Fibroblast of upper back skin (primary cell): ENCODE measurements at places on chromosomes 1 and 21.

DNA sequence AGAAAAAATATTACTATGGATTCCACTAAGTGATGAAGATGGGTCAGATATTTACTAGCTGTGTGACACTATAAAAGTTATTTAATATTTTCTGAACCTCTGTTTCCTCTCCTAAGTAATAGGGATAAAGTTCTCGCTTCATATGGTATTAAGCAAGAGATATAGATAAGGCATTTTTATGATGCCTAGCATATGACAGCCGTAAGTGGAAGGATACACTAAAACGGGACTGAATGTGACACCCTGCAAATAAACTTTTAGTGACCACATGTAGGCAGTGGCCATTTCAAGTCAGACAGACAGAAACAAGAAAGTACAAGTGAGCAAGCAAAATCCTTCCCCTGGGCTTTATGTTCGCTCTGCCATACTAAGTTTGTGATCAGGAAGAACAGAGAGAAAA lies 14.2 kb downstream of the GBP3 start:
- no peak for DNase-seq

DNA sequence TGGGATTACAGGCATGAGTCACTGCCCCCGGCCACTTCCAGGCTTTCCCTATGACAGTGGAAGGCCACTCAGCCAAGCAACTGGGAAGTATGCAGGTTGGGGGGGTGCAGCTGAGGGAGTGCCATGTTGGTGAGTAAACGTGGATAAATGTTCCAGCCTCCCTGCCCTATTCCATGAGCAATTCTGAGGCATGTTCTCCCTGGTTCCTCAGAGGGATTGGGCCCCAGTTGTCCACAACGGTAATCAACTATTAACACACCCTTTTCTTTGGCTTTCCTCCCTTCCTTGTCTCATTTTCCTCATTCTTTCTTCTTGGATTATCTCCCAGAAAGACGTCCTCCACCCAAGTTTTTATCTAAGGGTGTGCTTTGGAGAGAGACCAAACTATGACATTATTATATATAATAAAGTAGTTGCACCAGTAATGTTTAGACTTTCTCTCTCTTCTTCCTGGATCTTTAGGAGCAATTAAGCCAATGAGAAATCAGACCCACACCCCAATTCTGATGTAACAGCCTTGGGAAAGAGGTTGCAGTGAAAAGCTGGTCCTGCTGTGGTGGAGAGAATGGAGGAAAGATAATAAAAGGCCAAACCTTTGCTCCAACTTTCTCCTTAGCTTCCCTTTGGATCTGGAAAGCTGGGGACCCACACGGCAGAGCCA lies 6.8 kb upstream of the SLAMF9 start:
- DNase-seq, result peak; percentile 95

DNA sequence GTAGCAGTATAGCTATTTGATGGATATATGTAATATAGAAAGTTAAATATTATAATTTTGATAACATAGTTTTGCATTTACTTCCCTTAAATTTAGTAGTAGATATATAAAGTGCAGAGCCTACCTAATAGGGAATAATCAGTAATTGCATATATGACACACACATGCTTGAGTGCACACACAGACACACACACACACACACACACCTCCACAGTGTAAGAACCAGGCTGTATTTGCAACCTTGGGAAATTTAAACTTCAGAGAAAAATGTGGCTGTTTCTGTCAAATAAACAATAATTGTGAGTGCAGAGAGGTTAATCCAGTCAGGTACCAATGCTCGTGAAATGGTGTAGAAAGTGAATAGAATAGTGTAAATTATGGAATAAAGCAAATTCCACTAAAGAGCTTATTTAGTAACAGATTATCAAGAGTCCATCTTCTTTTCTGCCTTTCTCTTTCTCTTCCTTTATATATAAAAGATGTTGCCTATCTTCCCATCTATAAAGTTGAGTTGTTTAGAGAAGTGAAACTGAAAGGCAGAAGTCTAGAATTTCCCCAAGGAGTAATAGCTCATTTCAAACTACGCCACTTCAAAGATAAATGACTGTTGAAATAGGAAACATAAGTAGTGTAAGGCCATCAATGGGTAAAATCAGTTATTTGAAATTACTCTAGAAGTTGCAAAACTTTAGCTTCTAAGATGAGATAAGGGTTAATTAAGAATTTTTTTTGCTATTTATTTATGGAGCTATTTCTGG lies 273.7 kb downstream of the SRGAP2C start:
- DNase-seq, result peak; percentile 26

DNA sequence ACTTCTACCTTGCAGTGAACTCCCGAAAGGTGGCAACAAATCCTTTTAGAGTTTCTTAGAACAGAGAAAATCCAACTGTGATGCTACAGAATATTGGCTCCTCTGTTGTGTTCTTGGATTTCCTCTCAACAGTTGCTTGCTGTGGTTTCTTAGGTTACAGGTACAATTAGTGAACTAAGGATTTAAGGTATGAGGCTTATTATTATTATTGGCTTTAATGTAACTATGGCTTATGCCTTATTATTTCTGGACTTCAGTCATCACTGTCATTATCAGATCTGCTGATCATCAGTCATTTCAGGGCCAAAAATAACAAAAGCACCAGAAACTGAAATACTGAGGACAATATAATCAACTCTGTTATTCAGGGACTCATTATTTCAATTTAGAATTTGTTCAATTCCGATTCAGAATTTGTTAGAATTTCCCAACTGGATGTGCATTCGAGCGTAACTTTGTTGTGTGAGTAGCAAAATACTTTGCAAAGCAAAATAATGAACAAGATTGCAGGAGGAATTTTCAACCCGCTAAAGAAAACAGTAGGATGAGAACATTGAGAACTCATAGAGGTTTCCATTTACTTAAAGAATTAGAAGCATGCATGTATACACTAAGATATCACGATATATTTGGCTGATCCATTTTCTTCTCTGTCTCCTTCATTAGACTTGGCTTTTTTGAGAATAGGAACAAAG lies 65.5 kb upstream of the AK4 start:
- DNase-seq, result no peak

- no peak for DNase-seq
These were observed 43.3 kb downstream of the BACE2 start for GRCh38 chr21:41211060-41211805.

DNA sequence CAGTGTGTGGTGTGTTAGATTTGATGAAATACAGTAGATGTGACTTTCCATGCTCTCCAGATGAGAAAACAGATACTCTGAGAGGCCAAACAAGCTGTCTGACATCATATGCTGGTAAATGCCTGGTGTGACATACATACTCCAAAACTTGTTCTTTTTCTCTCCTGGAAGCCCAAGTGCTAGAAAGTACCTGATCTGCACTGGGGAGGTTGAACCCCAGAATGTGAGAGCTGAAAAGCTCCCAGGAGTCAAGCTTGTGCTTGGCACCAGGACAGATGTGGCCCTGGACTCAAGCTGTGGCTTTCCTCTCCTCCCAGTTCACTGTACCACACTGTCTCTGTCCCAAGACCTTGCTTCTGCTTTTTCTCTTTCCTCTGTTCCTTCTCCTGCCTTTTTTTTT lies 389.0 kb upstream of the USP24 start:
- no peak for DNase-seq

GRCh38 chr1:244680667-244681066 lies 27.7 kb downstream of the DESI2 start:
- DNase-seq, result no peak

- DNase-seq, result peak; percentile 18
These were observed at the start of gene PIK3CD for GRCh38 chr1:9651565-9652378. Gene PIK3CD, plus strand, starts transcription at chr1:9651731. Its CDS starts 58,725 bp downstream, at chr1:9710456.

DNA sequence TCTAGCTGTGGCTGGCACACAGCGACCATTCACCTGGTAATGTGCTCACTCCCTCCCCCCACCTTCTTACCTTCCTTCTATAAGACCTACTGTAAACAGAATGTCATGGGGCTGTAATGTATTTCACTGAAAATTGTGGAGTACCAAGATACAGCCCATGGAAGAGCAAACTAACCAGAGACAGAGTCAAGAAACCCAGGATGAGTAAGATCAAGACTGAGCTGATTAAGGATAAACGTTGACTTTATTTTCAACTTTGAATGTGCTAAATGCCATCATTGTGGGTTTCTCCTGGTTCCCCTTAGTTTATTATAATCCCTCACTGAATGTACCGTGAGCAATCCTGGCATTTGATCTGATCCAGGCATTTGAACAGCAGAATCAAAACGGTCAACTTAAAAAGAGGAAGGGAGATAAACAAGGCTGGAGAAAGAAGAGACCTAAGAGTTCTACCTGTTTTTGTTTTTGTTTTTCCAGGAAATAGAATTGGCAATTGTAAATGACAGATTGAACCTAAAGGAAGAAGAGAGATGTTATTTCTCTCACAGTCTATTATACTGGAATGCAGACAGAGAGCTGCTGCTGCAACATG lies 16.1 kb upstream of the ATP1B1 start:
- DNase-seq, result no peak

DNA sequence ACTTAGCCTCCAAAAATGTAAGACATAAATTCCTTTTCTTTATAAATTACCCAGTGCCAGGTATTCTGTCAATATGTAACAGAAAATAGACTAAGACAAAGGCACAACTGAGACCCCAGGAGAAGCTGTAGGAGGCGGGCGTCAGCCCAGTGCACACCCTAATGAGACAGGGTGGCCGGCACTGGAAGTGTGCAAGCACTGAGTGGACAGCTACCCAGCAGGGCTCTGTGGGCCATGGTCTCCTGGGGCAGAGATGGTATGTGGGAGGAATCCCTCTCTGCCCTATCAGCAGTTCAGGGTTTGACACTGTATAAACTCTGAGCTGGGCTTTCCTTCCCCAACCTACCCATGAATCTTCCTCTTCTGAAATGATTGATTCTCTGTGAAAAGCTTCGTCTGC lies 139.5 kb downstream of the GLIS1 start:
- DNase-seq, result no peak

- no peak for DNase-seq
These were observed 341.7 kb downstream of the DSCAM start for GRCh38 chr21:40505244-40505643.

DNA sequence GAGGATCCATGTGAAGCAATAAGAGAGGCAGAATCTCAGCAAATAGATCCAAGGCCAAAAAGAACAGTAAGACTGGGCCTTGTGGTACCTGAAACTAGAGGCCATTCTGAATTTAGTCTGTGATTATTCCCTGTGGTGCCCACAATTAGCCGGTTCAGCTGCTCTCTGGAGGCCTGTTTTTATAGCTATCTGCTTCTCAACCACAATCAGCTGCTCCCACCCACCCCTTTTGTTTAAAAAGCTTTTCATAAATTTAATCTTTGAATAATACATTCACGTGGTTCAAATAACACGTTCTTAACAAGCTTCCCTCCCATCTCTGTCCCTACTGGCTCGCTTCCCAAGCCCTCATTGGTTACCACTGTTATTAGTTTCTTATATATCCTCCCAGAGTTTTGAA lies 18.0 kb downstream of the UBE2T start:
- no peak for DNase-seq

DNA sequence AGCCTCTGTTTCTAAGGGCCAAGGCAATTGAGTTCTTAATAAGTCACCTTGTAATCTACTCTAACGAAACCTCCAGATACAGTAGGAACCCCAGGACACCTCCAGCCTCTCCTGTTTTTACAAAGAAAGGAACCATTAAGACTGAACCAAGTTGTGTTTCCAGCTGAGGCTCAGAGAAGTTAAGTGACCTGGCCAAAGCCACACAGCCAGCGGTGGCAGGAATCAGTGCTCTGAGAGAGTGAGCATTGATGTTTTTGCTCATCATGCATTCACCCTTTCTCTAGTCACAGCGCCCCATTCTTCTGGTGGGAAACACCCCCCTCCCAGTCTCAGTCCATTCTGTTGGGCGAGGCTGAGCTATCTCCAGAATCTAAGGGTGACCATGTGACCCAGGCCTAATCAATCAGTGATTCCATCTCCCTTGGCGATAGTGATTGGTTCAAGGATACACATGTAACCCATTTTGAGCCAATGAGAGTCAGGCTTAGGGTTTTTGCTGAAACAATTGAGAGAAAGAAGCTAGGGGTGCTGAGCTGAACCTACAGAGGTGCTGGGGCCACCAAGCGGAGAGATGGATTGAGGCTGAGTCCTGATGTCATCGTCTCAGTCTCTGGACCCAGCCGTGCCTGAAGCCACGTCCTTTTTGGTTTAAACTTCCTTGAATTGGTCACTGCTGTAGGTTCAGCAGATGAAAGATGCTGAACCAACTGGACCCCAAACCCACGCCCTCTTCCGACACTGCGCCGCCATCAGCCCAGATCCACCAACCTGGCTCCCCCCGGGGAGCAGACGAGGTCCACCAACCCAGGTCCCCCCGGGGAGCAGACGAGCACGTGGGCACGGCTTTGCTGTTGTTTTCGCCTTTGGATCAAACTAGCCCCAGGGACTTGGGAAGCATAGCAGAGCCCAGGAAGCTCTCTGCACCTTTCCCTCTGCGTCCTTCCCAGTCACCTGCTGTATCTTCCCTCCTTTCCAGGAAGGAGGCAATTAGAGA lies 28.0 kb upstream of the RERE start:
- DNase-seq, result no peak

DNA sequence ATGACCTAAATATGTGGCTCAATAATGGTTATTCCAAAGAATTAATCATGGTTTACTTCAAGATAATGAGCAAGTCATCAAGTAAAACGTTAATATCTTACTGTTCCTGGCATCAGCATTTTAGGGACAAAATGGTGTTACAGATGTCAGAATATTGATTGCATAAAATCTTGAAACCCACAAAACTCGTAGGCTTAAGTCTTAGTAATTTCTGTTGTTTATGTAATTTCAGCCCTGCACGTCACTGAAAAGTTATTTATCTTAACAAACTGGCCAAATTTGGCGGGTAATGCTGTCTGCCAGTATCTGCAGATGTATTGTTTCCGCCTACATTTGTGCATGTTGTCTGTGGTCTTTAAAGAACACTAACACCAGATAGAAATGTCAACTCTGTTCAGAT lies 25.8 kb downstream of the CDC7 start:
- DNase-seq, result peak; percentile 61

DNA sequence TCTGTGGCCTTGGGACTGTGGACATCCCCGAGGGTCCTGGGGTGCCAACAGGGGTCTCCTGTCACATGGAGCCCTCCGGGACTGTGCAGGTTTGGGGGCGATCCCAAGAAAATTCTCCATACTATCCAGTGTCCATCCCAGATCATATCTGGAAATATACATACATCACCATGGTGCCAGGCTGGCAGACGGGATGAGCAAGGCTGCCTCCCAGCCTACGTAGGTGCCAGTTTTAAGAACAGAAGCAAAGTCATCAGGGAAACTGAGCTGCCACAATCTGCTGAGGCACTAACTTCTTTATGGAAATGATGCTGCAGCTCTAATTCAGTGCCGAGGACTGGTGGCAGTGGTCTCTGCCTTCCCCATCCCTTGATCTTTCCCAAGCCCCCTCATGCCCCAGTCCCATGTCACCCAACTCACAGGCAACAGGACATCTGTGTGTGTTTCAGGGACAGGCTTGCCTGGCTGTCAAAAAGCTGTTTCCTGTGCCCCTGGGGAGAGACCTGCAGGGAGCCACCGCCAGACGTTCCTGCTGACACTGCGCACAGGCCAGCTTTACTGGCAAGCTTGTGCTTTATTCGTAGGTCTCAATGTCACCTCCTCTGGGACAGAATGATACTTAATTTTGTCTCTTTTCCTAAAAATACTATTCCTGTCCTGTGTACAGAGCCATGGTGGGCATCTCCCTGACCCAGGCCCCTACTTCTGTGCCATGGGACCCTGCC lies 15.5 kb downstream of the TEX35 start:
- no peak for DNase-seq

GRCh38 chr1:167927046-167927754 lies 9.3 kb upstream of the DCAF6 start:
- DNase-seq, result no peak

- DNase-seq, result no peak
These were observed 99.8 kb upstream of the NFIA start for GRCh38 chr1:60982539-60982938.

- DNase-seq, result no peak
These were observed 18.4 kb downstream of the YIPF1 start for GRCh38 chr1:53871221-53871620.
